ENCODE measurements at places on chromosomes 12 and 14.

DNA sequence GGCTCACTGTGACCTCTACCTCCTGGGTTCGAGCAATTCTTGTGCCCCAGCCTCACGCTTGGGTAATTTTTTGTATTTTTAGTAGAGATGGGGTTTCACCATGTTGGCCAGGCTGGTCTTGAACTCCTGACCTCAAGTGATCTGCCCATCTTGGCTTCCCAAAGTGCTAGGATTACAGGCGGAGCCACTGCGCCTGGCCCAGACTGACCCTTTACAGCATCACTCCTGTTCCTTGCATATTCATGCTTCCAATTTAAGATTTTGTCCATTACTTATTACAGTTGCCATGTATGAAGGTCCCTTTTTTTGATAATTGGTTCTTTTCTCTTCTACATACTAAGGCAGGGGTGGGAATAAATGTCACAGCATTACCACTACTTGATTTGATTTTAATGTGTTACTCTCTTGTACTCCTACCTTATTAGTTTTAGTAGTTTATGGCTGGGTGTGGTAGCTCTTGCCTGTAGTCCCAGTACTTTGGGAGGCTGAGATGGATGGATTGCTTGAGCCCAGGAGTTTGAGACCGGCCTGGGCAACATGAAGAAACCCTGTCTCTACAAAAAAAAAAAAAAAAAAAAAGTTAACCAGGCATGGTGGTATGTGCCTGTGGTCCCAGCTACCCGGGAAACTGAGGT lies 46.9 kb downstream of the ADIPOR2 start:
- no peak for DNase-seq

GRCh38 chr14:34228650-34228976 lies 233.4 kb downstream of the SPTSSA start:
- no peak for DNase-seq

DNA sequence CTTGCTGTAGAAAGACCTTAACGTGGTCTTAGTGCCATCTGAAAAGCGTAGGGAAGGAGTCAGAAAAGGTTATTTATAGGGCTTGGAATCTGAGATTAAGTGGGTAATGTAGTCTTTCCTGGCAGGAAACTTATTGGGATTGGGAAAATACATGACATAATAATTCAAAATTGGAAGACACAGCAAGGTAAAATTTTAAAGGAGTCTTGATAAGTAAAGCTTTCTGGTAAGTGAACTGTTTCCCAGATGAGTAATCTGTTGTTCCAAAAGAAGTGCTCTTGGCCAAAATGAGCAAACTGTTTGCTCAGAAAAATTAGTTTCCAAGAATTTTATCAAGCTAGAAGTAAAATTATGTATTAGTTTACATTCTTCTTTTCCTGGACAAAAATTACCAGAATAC lies 149.3 kb upstream of the TMTC2 start:
- DNase-seq: no peak

GRCh38 chr12:115598871-115599811 lies 678.4 kb downstream of the MED13L start:
- no peak for DNase-seq

DNA sequence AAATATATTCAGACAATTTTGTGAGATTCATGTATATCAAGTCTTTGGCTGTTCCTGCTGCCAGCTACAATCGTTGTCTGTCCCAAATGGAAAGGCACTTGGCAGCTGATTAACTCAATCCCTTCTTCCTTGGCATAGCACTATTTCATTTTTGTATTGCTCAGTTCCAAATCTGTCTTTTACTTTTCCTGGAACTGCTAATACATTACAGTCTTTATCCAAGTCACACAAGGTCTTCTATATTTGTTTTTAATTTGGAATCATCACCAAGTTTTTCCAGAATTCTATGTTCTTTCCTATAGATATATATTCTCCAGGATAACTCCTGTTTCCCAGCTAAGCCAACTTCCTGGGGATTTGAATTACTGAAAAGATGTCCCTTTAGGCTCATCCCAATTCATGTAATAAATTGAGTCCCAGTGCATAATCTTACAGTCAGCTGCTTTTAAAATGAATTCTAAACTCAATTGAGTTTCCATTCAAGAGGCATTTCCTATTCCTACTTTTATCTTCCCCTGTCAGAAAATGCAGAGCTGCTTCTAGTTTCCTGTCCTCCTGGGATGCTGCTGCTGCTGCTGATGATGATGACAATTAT lies 45.9 kb downstream of the DYRK2 start:
- no peak for DNase-seq

DNA sequence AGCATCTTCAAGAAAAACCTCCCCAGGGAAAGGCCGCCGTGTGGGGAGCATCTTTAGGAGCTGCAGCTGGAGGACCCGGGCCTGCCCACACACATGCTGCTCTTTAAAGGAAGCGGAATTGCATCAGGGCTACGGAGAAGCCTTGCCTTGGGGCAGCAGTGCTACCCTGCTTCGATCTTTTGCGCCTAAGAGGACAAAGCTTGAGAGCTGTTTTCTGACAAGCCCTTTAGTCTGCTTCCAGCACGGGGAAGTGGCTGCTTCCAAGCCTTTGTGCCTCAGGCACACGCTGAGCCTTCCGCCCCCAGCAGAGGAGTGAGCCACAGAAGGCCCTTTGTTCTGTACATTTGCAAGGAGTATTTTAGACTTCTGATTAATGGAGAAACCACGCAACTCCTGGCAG lies 31.5 kb downstream of the COA8 start:
- peak; percentile 33 for DNase-seq

- DNase-seq: peak; percentile 56
These were observed 9.0 kb downstream of the PITPNM2 start for GRCh38 chr12:123141615-123142517.

- DNase-seq: no peak
These were observed 257.8 kb upstream of the BTG1 start for GRCh38 chr12:92403210-92404175.

- no peak for DNase-seq
These were observed 63.3 kb upstream of the HSPB8 start for GRCh38 chr12:119115296-119115905.

DNA sequence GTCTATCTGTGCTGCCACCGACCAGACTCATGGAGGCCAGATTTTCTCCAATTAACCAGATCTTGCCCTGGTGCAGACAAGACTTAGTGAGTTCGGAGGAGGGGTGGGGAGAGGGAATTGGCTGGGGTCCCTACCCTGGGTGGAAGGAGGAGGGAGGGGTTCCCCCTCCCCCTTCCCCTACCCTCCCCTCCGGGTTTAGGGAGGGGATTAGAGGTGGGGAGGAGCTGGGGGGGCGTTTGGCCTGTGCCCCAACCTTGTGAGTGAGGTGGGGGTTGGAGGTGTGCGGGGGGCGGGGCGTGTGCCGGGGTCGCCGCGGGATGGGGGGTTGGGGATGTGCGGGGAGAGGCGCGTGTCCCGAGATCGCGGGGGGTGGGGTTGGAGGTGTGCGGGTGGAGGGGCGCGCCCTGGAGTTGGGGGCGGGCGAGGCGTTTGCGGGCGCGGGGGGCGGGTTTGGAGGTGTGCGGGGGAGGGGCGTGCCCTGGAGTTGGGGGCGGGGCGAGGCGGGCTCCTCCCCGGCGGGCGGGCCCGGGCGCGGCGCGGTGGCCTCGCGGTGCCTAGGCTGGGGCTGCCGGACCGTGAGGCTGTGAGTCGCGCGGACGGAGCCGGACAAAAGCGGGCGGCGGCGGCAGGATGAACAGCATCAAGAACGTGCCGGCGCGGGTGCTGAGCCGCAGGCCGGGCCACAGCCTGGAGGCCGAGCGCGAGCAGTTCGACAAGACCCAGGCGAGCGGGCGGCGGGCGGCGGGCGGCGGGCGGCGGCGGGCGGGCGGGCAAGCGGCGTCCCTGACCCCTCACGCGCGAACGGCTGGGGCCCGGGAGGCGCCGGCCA lies at the start of gene HIP1R:
TSS of gene HIP1R (plus strand) at position 537 of the 829 bp plus-strand sequence. CDS start at position 631, 94 bp downstream.
- DNase-seq: no peak

- DNase-seq: no peak
These were observed 25.8 kb upstream of the MSI1 start for GRCh38 chr12:120394483-120395367.

DNA sequence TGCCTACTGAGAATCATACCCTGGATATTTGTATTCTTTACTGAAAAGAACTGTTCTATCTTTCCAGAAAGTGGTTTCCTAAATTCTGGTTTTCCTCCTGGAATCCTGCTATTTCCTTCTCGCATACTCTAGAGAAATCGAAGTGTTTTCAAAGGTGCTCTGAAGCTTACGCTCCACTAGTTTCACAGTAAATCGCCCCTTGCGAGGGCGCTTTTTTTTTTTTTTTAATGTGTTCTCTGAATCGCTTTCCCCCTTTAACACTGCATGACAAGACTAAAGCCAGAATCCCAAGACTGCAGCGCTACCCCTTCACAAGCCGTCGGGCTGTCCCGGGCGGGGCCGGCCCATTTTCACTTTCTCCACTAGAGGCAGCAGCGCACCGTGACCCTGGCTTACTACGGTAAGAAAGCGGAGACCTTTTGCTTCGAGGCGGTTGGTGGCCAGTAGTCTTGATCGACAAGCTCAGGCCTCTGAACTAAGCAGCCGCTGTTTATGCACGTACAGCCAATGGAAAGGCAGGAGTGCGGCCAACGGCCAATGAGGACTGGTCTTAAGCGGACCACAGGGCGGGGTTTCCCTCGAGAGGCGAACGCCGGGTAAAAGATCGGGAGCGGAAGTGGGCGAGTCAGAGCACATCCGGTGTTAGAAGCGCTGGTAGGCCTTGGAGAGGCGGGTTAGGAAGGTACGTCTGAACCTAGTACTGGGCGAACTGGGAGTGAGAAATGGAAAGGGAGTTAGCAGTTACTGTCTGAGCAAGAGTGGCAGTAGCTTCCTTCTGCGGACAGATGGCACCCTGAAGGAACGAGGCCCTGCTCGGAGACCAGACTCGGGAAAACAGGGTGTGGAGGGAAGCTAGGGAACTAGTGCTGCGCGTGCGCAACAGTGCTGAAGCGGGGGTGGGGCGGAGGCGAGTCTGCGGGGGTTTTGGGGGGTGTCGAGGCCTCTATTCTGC lies at the start of gene TMBIM6:
TSS of gene TMBIM6 (plus strand) at position 628 of the 952 bp plus-strand sequence. CDS start 10,937 bp downstream, outside the sequence.
- DNase-seq: peak; percentile 99

DNA sequence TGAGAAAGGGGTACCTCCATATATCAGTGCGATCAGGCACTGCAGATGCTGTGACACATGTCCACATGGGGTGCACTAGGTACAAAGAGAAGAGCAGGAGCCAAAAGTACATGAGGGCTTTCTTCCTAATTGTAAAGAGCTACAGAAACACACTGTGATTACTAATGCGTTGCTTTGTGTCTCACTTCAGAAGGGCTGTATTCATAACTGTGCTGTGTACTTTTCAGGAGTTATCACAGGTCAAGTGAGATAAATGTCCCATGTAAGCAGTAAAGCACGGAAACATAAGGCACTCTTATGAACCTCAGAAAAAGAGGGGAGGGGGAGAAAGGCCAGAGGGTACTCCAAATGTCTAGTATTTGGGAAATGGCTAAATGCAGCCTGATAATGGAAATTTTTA lies 10.6 kb downstream of the SPRING1 start:
- DNase-seq: no peak

- no peak for DNase-seq
These were observed 57.7 kb upstream of the DLK1 start for GRCh38 chr14:100669011-100669412.
